ENCODE measurements at places on chromosomes 1 and 21. TPM values are rescaled to one million over a fixed set of nuclear protein-coding genes. Genes with fewer than 3 reads are reported as not detected.

CLEC20A gene
- not detected for total RNA-seq

NID1 gene
- 148 TPM for total RNA-seq

LIPI gene
- total RNA-seq: not detected

GJB3 gene
- 0.12 TPM for total RNA-seq

KIF17 gene
- total RNA-seq: 0.61 TPM

S100A16 gene
- 225 TPM for total RNA-seq

HES4 gene
- 0.49 TPM for total RNA-seq

HPCAL4 gene
- total RNA-seq: not detected

NBPF6 gene
- total RNA-seq: not detected

PGBD5 gene
- 0.16 TPM for total RNA-seq

ZNF124 gene
- 39.0 TPM for total RNA-seq
